ENCODE measurements at places on chromosomes 3 and 15.

DNA sequence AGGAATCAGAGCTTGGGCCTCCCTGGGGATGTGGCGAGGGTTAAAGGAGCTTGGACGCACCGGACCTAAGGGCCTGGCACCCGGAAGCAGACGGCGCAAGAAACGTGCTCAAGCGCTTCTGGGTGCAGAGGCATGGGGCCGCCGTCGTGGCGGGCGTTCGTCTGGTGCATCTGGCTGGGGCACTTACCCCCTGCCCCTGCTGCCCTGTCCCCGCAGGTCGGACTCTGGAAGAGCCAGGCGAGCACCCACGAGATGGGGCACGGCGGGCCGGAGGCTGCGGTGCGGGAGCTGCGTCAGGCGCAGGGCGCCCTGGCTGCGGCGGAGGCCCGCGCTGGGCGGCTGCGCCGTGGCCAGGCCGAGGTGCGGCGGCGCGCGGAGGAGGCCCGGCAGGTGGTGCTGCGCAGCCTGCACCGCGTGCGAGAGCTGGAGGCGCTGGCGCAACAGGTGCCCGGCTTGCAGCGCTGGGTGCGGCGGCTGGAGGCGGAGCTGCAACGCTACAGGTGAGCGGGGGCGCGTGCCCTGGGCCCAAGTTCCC is 2.5 kb downstream of the EFCC1 start:
- peak; percentile 71 for DNase-seq

DNA sequence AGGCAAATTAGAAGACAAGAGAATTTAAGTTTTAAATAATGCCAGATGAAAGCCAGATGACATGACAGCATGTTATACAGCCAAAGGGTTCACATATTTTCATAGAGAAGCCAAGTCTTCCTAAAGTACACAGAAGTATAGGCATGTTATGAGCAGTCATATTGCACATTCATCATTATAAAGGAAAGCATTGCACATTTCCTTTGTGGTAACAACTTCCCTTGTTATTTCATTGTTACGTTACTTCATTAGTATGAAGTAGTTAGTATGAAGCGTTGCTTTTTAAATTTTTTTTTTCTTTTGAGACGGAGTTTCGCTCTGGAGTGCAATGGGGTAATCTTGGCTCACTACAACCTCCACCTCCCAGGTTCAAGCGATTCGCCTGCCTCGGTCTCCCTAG is 4.6 kb upstream of the ABCC5 start:
- no peak for DNase-seq

GRCh38 chr3:12648384-12648959 is 15.4 kb downstream of the RAF1 start:
- DNase-seq: no peak

DNA sequence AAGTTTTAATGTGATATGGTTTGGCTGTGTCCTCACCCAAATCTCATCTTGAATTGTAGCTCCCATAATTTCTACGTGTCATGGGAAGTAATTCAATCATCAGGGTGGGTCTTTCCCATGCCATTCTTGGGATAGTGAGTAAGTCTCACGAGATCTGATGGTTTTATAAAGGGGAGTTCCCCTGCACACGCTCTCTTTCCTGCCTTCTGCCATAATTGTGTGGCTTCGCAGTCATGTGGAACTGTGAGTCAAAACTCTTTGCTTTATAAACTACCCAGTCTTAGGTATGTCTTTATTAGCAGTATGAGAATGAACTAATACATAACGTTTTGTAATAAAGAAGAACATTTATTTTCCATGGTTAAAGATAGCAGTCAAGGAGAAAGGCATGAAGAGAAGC is 39.2 kb upstream of the GOLIM4 start:
- DNase-seq: no peak

- no peak for DNase-seq
These were observed 24.9 kb upstream of the DNAAF4 start for GRCh38 chr15:55532944-55533343.

DNA sequence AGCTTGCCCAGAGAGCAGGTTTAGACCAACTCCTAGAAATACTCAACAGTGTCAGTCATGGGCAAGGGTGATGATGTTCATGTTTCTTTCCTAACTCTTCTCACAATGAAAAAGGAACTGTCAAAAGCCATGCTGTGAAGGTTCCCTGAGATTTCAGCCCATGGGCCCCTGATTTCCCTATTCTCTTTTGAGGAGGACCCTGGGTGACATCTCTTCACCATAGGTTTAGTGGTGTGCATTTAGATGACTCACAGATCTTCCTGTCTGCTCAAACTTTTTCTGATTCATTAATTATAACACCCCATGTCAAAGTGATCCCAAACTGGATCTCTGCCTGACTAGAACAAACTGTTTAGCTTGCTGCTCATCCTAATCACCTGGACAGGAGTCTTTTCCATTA is 108.0 kb downstream of the BBX start:
- DNase-seq: no peak

- no peak for DNase-seq
These were observed 7.9 kb upstream of the BNC1 start for GRCh38 chr15:83292317-83292716.

- DNase-seq: no peak
These were observed 33.2 kb upstream of the RPP14 start for GRCh38 chr3:58272891-58273290.

Measured in activated naive CD8-positive, alpha-beta T cell treated with anti-CD3 and anti-CD28 coated beads for 36 hours (primary cell).